ENCODE measurements at places on chromosomes 16 and 17.

- no peak for DNase-seq
Measured at GRCh38 chr16:24150282-24150681, 105.9 kb upstream of the CACNG3 start.

DNA sequence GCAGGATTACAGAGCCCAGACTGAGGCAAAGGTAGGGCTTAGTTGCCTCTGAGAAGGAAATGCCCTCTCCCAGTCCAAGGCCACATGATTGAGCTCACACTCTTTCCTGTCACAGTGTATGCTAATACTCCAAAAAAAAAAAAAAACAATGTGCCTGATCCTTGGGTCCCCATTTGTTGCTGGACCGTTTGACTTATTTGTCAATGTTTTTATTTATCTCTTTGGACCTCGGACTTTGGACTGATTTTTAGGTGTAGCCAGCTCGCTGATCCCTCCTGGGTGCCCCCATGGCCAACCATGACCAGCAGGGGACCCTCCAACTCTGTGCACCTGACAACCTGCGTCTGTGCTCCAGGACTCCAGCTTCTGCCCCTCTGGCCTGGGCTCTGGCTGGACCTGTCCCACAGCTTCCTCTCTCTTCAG is 622 bp upstream of the CCL16 start:
- DNase-seq = no peak

DNA sequence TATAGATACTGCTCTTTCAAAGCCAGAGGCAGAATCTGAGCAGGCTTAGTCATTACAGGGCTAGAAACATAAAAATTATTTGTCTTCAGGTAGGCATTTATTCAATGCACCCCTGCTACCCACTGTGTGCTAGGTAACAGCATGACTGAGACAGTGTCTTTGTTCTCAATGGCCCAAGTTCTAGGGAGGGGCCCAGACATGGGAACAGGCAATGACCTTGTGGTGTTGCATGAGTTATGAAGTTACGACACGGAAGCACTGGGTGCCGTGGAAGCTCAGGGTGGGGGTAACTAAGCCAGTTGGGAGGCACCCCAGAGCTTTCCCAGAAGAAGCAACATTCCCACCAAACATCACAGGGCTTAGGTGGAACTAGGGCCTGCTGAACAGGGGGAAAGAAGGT is 87.0 kb downstream of the CPPED1 start:
- no peak for DNase-seq

DNA sequence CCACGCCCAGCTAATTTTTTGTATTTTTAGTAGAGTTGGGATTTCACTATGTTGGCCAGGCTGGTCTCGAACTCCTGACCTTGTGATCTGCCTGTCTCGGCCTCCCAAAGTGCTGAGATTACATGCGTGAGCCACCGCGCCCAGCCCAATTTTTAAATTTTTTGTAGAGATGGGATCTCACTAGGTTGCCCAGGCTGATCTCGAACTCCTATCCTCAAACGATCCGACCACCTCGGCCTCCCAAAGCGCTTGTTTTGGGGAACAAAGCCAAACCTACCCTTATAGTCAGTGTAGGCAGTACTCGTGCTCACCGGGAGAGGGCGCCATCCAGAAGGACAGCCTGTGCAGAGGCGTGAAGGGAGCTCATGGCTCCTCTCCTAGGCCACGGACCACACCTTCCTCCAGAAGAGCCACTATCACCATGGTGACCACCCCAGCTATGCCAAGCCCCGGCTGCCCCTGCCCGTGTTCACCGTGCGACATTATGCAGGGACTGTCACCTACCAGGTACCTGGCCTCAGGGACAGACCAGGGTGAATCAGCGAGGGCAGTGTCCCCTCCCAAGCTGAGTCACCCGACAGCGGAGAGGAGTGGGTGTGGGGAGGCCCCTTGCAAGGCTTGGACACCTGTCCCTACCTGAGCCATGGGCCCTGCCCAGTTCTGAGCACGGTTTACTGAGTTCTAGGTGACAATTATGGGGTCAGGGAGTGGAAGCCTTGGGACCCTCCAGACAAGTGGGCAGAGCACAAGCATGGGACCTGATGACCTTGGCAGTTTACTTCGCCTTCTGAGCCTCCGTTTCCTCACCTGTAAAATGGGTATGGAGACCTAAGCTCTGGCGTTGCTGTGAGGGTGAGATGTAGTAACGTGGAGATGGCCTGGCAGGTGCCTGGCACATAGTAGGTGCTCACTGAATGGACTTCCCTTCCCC is 13.7 kb downstream of the MYO15B start:
- DNase-seq = peak; percentile 39

GRCh38 chr17:1008008-1008761 is 11.3 kb downstream of the TIMM22 start:
- no peak for DNase-seq

DNA sequence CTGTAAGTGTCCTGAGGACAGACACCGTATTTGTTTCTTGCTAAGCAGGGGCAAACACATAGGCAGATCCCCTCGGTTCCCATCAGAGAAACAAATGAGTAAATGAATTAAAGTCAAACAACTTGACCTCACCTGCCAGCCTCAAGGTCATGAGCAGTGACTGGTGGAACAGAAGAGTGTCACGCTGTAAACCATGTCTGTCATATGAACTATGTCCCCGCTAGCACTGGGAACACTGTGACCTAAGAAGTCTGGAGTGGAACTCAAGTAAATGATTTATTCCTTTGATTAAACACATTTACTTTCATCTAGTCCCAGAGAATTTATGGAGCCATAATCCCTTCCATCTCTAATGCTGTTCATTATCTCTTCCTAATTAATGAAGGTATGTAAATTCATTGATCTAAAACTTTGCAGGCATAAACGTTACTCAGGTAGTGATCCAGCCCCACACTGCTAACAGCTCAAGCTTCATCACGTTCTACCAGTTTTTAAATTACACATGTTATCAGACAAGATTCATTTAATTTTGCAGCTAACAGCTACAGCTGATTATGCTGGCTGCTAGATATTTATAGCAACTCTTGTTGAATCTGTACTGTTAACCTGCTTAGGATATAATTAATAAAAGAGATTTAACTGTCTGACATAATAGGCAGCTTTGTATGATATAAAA is 38.7 kb downstream of the CPPED1 start:
- DNase-seq = no peak

DNA sequence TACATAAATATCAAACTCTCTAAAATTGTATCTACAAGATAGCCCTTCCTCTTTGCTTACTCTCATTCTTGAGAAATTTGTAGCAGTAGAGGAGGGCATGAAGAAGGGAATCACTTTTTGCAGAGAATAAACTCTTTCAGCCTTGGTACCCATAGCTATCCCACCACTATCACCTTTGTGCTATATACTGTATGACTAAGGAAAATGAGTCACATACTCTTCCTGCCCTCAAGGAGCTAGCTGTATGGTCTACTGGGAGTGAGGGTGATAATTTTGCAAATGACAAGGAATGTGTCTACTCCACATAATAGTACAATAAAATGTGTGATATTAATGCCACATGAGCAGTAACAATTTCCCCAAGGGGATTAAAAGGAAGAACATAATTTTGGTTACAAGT is 184.6 kb upstream of the WSB1 start:
- DNase-seq = no peak
